ENCODE measurements at places on chromosomes 2 and 18. TPM values are rescaled to one million over a fixed set of nuclear protein-coding genes. Genes with fewer than 3 reads are reported as not detected.

DNA sequence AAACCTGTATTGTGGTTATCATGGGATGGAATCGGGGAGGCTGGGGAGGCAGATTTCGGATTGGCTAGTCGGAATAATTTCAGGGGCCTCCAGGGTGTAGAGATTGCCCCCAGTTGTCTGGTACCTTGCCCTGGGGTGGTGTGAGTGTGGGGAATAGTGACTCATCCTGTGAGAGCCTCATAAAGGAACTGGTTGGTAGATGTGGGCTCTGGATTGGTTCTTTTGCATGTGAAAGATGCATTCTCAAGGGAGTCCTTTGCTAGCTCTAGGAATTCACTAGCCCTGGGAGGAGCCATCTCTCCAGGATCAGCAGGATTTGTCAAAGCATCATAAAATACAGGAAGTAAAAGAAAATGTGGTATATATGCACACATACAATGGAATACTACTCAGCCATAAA lies 331.6 kb downstream of the SETBP1 start:
- no peak for DNase-seq
- peaks cover 31% of the 10 kb centered on the region for H3K4me1 ChIP-seq
- H3K27ac ChIP-seq, result no peak overlapping the region
- no peak overlapping the region for H3K4me3 ChIP-seq
- H3K27me3 ChIP-seq, result no peaks in the 10 kb centered on the region

BMPR2 gene
- 47.8 TPM for total RNA-seq

GMCL1 gene
- 10.4 TPM for total RNA-seq

GRCh38 chr2:224882291-224883171 lies 159.7 kb downstream of the DOCK10 start:
- peaks cover 14% of the 10 kb centered on the region for H3K4me1 ChIP-seq
- DNase-seq, result no peak
- no peaks in the 10 kb centered on the region for H3K36me3 ChIP-seq
- H3K27ac ChIP-seq, result peak overlapping the region; percentile 39
- no peaks in the 10 kb centered on the region for H3K27me3 ChIP-seq

ANKRD44 gene
- 66.3 TPM for total RNA-seq

GRCh38 chr18:12401881-12402280 lies 5.8 kb upstream of the PRELID3A start:
- H3K4me1 ChIP-seq, result no peaks in the 10 kb centered on the region
- DNase-seq, result no peak
- H3K4me3 ChIP-seq, result no peak overlapping the region

MOGAT1 gene
- total RNA-seq, result not detected

COPS8 gene
- total RNA-seq, result 16.4 TPM

- no peaks in the 10 kb centered on the region for H3K36me3 ChIP-seq
- H3K4me3 ChIP-seq, result no peak overlapping the region
- H3K27ac ChIP-seq, result no peak overlapping the region
- H3K27me3 ChIP-seq, result no peaks in the 10 kb centered on the region
- no peak for DNase-seq
Observed at GRCh38 chr2:187214306-187214705, 233.7 kb downstream of the CALCRL start.

DNA sequence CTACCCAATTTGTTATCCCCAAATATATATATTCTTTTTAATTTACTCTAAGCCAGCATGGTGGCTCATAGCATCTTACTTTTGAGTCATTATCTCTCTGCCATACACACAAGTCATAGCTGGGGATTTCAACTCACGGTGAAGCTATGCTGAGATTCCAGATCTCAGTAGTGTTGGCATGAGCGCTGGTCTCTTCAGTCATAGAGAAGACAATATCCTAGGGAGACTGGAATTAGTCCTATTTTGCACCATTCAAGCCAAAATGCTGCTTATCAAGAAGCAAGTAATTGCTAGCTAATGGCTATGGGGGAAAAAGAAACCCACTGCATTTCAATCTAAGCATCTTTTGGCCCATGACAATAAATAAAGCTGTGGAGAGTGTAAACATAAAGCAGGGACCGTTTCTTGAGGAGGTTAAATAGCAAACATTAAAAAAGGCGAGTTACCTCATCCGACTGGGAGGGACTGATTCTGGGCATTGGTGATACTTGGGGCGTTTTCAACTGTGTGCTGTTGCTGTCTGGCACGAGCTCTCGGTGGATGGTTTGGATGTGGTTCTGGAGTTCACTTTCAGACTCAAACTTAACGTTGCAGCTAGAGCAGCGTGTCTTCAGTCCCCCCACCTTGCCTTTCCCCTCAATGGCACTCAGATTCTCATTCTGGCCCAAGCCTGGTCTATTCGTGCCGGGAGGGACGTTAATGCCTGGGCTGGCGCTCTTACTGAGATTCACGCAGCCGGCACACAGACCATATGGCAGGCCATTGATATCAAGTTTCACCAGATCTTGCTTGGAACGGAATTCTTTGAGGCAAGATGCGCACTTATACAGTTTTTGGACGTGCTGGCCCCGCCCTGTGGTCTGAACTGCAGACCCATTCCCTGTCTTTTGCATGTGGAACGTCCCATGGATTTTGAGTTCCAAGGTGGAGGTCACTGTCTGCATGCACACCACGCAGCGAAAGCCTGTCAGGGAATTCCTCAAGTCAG lies 127.8 kb downstream of the ZNF521 start:
- H3K27me3 ChIP-seq, result no peaks in the 10 kb centered on the region
- H3K4me3 ChIP-seq, result no peak overlapping the region
- no peak overlapping the region for H3K27ac ChIP-seq
- no peaks in the 10 kb centered on the region for H3K36me3 ChIP-seq
- H3K4me1 ChIP-seq, result peaks cover 2% of the 10 kb centered on the region
- DNase-seq, result no peak

DNA sequence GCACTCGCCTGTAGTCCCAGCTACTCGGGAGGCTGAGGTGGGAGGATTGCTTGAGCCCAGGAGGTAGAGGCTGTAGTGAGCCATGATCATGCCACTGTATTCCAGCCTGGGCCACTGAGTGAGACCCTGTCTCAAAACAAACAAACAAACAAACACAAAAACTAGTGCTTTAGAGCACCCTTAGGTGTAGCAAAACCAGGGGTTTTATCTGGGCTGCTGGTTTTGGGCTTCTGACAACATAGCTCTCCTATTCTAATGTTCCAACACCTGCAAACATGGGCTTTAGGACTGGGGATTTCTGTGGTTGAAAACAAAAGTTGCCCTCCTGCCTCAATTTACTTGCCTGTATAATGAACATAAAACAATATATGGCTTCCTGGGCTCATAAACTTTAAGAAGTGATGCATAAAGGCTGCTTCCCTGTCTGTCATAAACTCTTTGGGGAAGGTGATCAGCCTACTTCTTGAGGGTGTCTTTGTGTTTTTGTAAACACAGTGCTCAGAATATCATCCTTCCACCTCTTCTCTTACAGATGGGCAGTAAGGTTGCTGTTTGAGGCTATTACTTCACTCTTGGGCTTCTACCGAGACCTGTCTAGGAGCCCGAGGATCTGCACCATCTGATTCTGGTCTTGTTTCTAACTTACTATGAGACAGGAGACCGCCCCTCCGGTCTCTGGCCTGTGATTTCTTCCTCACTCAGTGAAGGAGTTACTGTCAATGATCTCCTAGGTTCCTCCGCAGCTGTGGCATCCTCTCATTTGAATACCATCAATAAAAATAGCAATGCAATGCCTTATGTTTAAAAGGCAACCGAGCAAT lies 246.5 kb downstream of the MYCN start:
- H3K4me1 ChIP-seq, result no peaks in the 10 kb centered on the region

GRCh38 chr2:180412219-180412618 lies 405.1 kb upstream of the CWC22 start:
- no peak overlapping the region for H3K4me3 ChIP-seq
- DNase-seq, result no peak
- no peaks in the 10 kb centered on the region for H3K36me3 ChIP-seq
- no peaks in the 10 kb centered on the region for H3K27me3 ChIP-seq
- no peak overlapping the region for H3K27ac ChIP-seq
- H3K4me1 ChIP-seq, result no peaks in the 10 kb centered on the region

GRCh38 chr18:13268158-13269012 lies 49.8 kb downstream of the LDLRAD4 start:
- H3K4me1 ChIP-seq, result peaks cover 64% of the 10 kb centered on the region
- no peaks in the 10 kb centered on the region for H3K27me3 ChIP-seq
- no peaks in the 10 kb centered on the region for H3K36me3 ChIP-seq
- no peak for DNase-seq

COL6A3 gene
- 156 TPM for total RNA-seq

DNA sequence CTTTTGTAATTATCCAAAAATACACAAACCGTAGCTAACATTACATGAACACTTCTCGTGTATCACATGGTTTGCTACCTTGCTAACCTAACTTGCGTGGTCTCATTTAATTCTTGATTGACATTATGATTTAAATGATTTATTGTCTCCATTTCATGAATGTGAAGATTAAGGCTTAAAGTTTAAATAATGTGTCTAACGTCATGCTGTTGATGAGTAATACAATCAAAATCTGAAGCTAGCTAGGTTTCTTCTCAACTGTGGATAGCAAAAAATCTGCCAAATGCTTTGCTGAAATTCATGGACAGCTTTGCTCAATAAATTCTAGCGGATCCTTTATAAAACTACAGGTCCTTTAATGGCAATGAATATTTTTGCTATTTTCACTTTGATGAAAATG lies 274.1 kb upstream of the MC4R start:
- no peaks in the 10 kb centered on the region for H3K36me3 ChIP-seq
- DNase-seq, result no peak
- no peaks in the 10 kb centered on the region for H3K4me1 ChIP-seq
- no peak overlapping the region for H3K4me3 ChIP-seq
- no peaks in the 10 kb centered on the region for H3K27me3 ChIP-seq

DNA sequence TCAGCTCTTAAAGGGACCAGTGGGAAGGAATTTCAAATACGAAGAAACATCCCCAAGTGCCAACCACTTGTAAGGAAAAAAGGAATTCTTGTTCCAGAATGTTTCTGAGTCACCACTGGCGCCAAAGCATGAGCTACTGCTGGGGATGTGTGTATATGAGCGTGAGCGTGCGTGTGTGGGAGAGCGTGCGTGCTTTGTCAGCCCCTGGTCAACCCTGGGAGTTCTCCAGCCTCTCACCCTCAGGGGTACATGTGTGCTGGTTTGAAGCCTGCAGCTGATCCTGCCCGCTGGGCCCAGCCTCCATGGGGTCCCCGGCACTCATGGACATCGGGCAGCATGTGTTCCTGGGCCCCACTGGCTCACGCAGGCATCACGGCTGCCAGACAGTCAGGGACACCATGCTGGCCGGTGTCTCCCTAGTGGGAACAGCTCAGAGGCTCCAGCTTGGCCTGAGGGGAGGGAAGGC lies 17.1 kb downstream of the HS6ST1 start:
- H3K27me3 ChIP-seq, result no peaks in the 10 kb centered on the region
- no peaks in the 10 kb centered on the region for H3K36me3 ChIP-seq
- H3K4me1 ChIP-seq, result peaks cover 30% of the 10 kb centered on the region
- peak; percentile 85 for DNase-seq
- peak overlapping the region; percentile 16 for H3K4me3 ChIP-seq

- H3K27me3 ChIP-seq, result no peaks in the 10 kb centered on the region
- no peak overlapping the region for H3K4me3 ChIP-seq
- no peak overlapping the region for H3K27ac ChIP-seq
Observed at GRCh38 chr2:206112846-206113547, 27.0 kb upstream of the INO80D start.

GRCh38 chr2:15812187-15812780 lies 128.1 kb upstream of the MYCN start:
- H3K27ac ChIP-seq, result no peak overlapping the region
- no peaks in the 10 kb centered on the region for H3K27me3 ChIP-seq
- no peak overlapping the region for H3K4me3 ChIP-seq
- no peaks in the 10 kb centered on the region for H3K36me3 ChIP-seq
- no peaks in the 10 kb centered on the region for H3K4me1 ChIP-seq

GRCh38 chr2:38129987-38130386 lies 54.0 kb upstream of the CYP1B1 start:
- H3K27me3 ChIP-seq, result no peaks in the 10 kb centered on the region
- no peaks in the 10 kb centered on the region for H3K36me3 ChIP-seq
- H3K27ac ChIP-seq, result no peak overlapping the region
- H3K4me1 ChIP-seq, result no peaks in the 10 kb centered on the region
- H3K4me3 ChIP-seq, result no peak overlapping the region
- DNase-seq, result peak; percentile 14

GRCh38 chr2:160387558-160388262 lies 105.9 kb downstream of the RBMS1 start:
- H3K36me3 ChIP-seq, result no peaks in the 10 kb centered on the region
- H3K27ac ChIP-seq, result peak overlapping the region; percentile 83
- H3K4me1 ChIP-seq, result peaks cover 13% of the 10 kb centered on the region
- H3K27me3 ChIP-seq, result no peaks in the 10 kb centered on the region
- no peak overlapping the region for H3K4me3 ChIP-seq

DNA sequence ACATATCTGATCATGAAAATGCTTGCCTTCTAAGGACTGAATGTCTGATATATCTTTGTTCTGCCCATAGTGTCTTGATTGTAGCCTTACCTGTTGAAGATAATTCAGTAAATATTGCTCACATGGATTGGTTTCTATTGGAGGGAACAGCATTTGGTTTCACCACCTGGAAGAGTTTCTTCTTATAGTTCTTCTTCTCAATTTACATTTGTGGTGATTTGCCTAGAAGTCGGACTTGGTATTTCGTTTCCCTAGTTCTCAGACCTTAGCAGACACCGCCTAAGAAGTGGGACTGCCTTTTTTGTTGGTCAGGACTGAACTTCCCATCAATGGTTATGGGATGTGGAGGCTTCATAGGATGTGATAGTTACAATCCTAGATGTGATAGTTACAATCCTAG lies 20.2 kb downstream of the MGAT5 start:
- H3K27me3 ChIP-seq, result no peaks in the 10 kb centered on the region
- no peak for DNase-seq
- H3K36me3 ChIP-seq, result no peaks in the 10 kb centered on the region
- no peak overlapping the region for H3K4me3 ChIP-seq
- H3K4me1 ChIP-seq, result no peaks in the 10 kb centered on the region
- H3K27ac ChIP-seq, result no peak overlapping the region

GRCh38 chr2:73716543-73717250 lies 20.4 kb downstream of the TPRKB start:
- no peaks in the 10 kb centered on the region for H3K36me3 ChIP-seq
- DNase-seq, result no peak
- no peak overlapping the region for H3K4me3 ChIP-seq
- H3K27ac ChIP-seq, result peak overlapping the region; percentile 33

DNA sequence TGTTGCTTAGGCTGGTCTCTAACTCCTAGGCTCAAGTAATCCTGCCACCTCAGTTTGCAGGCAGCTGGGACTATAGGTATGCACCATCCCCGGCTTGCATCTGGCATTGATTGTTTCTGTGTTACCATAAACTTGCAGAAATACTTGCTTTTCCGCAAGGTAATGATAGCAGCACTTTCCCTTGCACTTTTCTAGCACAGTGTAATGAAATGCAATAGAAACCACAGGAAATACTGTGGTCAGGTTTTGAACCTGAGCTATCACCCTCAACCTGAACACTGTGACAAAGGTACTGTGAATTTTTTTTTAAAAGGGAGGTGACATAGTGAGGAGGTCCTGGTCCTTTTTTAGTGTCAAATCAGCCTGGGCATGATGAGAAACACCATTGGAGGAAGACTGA lies 38.3 kb downstream of the DHRS9 start:
- no peak overlapping the region for H3K4me3 ChIP-seq
- H3K36me3 ChIP-seq, result no peaks in the 10 kb centered on the region
- no peaks in the 10 kb centered on the region for H3K27me3 ChIP-seq
- no peak overlapping the region for H3K27ac ChIP-seq
- H3K4me1 ChIP-seq, result no peaks in the 10 kb centered on the region
- DNase-seq, result no peak

FN1 gene
- total RNA-seq, result 5,098 TPM

All from ascending aorta (tissue), 2 donors.